CD4-positive, alpha-beta T cell (primary cell): ENCODE measurements at places on chromosomes 2 and 18.

- no peaks in the 10 kb centered on the region for H3K36me3 ChIP-seq
- DNase-seq = no peak
- H3K4me3 ChIP-seq = no peak overlapping the region
- H3K4me1 ChIP-seq = no peaks in the 10 kb centered on the region
- no peaks in the 10 kb centered on the region for H3K27me3 ChIP-seq
Measured at GRCh38 chr18:68940039-68940438, 142.2 kb downstream of the CCDC102B start.

DNA sequence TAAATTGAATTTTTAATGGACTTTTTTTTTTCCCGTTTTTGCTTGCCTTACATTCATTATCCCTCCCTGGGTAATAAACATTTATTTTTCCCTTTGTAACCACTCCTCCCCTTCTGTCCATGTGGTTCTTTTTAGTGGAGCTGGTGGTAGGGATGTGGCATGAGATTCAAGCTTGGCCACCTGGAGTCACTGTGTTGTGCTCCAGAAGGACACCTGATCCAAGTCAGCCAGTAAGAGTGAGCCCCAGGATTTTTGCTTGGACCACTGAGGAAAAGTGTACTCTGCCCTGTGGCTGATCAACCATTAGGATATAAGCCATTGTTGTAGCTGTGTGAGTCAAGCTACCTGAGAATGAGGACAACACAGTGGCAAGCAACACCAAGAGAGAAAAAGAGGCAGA lies 11.1 kb upstream of the ACTR3 start:
- peaks cover 21% of the 10 kb centered on the region for H3K4me1 ChIP-seq
- H3K27ac ChIP-seq = no peak overlapping the region
- no peaks in the 10 kb centered on the region for H3K27me3 ChIP-seq

DNA sequence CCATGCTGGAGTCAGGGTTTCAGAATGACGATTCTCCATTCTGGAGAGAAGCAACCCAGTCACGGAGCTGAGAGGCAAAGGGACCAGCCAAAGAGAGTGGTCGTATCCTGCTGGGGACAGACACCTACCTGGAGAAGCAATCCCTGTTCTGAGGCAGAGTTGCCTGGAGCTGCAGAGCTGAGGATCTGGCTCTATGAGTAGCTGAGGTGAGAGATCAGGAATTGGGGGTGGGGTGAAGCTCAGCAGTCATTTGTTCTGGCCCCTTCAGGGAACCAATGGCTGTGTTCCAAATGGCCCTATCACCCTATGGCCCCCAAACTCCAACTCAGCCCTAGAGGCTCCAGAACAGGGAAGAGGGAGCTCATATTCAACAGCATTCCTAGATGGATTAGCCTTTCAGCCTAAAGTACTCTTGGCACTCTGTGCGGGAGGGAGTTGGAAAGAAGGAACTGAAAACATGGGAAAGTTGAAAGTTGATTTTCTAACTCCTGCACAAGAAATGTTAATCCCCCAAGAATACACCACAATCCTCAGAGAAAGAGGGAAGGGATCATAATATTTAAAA lies 3.3 kb upstream of the ATRAID start:
- no peaks in the 10 kb centered on the region for H3K27me3 ChIP-seq
- H3K27ac ChIP-seq = no peak overlapping the region
- H3K4me1 ChIP-seq = peaks cover 27% of the 10 kb centered on the region

DNA sequence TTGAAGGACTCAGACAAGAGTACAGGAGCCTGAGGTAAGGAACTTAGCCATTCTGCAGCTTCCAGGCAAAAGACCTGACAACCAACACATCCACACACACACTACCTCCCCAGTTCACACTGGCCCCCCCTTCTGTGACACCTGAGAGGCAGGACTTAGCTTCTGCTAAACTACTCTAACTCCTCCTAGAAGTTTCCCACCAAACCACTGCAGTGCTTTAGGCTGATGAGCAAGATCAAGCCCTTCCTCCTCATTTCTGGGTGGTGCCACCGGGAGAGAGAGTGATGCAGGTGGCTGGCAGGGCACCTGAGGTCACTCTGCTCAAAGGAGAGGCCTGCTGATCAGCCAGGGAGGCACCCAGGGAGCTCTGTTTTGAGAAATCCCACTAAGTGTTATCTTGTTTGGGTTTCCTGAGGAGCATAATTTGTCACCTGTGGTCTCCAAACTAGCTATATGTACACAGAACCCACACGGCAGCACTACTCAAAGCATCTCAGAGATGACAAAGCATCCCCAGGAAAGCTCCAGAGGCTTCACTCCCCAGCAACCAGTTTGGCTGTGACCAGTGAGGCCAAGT lies 188.4 kb downstream of the MYO5B start:
- no peaks in the 10 kb centered on the region for H3K36me3 ChIP-seq
- DNase-seq = no peak
- H3K27me3 ChIP-seq = no peaks in the 10 kb centered on the region
- no peaks in the 10 kb centered on the region for H3K4me1 ChIP-seq

GRCh38 chr2:75551434-75551833 lies 9.3 kb downstream of the EVA1A start:
- no peak overlapping the region for H3K4me3 ChIP-seq
- no peaks in the 10 kb centered on the region for H3K27me3 ChIP-seq
- no peak overlapping the region for H3K27ac ChIP-seq
- DNase-seq = no peak

DNA sequence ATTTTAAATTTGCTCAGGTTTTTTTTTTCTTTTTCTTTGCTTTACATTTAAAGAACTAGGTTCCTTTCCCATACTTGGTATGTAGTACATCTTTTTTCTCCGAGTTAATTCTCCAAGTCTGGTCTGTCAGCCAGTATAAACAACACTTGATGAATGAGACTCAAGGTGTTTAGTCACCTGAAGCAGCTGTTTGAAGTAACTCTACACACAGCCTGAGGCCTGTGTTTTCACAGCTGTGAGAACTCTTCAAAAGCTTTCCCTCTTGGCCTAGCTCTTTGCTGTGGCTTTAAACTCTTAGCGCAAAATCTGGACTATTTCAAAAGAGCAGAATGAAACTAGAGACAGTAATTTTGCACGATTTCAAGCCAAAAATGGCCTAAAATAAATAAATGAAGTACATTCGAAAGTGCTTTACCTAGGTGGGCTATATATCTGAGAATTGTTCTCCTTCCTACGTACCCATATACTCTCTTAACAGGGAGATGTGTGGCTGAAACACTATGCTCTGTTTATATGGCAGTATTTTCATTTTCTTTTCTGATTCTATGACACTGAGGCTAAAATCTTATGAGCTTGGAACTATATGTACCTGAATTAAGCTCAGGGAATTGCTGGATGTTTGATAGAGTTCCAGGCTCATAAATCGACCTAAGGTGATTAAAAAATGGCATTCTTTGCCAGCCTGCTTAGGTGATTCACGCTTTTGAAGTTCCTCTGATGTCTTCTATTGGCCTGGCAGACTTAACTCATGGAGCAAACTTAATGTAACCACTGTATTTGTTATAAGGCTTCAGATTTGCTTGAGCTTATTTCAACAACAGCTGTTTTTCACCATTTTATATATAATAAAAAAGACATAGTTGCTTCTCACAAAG lies 1044.1 kb upstream of the ZEB2 start:
- no peaks in the 10 kb centered on the region for H3K27me3 ChIP-seq
- no peaks in the 10 kb centered on the region for H3K4me1 ChIP-seq
- H3K4me3 ChIP-seq = no peak overlapping the region

DNA sequence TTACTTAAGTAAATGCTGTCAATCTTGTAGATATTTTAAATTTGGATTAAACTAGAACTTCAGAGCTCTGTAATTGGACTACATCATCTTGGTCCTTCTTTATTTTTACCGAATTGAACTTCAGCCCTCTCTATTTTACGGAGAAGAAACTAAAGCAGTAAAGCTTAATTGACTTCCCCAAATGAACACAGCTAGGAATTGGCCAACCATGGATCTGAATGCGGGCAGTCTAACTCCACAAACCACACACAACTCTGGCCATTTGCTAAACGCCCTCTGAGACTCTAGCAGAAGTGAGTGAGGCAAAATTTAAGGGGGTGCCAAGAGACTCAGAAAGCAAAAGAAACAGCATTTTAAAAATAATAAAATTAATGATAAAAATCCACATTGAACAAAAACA lies 86.3 kb upstream of the KCTD1 start:
- H3K36me3 ChIP-seq = no peaks in the 10 kb centered on the region
- no peaks in the 10 kb centered on the region for H3K27me3 ChIP-seq
- H3K4me3 ChIP-seq = no peak overlapping the region
- H3K27ac ChIP-seq = no peak overlapping the region

- no peaks in the 10 kb centered on the region for H3K36me3 ChIP-seq
- H3K27ac ChIP-seq = no peak overlapping the region
- H3K4me3 ChIP-seq = no peak overlapping the region
- no peaks in the 10 kb centered on the region for H3K4me1 ChIP-seq
- no peaks in the 10 kb centered on the region for H3K27me3 ChIP-seq
Measured at GRCh38 chr2:217993138-217993537, 9.7 kb downstream of the TNS1 start.

DNA sequence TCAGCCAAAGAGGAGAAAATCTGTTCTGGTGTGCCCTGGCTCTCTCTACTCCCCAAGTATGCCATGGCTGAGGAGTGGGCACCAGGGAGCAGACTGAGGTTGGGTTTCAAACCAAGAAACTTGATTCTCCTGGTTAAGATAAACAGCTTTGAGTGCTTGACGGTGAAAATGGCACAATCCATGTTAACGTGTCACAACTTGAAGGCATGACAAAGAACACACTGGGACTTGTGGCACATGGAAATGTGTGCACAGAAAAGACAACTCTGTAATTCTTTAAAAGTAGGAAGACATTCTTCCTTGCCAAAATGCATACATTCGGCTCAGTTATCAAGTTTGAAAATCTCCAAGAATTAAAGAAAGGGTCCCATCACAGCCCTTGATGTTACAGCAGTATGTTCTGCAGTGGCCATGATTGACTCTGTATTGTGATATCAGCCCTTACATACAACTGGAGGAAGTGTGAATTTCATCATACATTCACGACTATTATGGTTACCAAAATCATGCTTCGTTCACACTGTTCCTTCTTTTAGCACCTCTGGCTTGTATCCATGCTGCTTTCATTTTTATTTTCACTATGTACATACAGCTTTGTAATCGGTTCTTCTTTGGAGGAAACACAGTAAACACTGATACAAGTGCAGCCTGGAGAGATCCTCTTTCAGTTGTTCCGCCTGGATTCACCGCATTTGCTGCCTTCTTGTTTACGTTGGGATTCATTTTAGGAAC lies 15.6 kb upstream of the ACTG2 start:
- H3K4me1 ChIP-seq = no peaks in the 10 kb centered on the region
- DNase-seq = peak; percentile 18
- no peak overlapping the region for H3K27ac ChIP-seq
- no peaks in the 10 kb centered on the region for H3K27me3 ChIP-seq
- H3K4me3 ChIP-seq = no peak overlapping the region
- H3K36me3 ChIP-seq = no peaks in the 10 kb centered on the region

GRCh38 chr2:206615417-206616089 lies 26.7 kb upstream of the FAM237A start:
- no peak overlapping the region for H3K4me3 ChIP-seq
- H3K36me3 ChIP-seq = no peaks in the 10 kb centered on the region
- H3K27me3 ChIP-seq = no peaks in the 10 kb centered on the region
- H3K4me1 ChIP-seq = no peaks in the 10 kb centered on the region
- H3K27ac ChIP-seq = no peak overlapping the region

- H3K36me3 ChIP-seq = no peaks in the 10 kb centered on the region
- no peaks in the 10 kb centered on the region for H3K27me3 ChIP-seq
- no peaks in the 10 kb centered on the region for H3K4me1 ChIP-seq
- DNase-seq = no peak
Measured at GRCh38 chr18:39994498-39994897, 1960.5 kb upstream of the PIK3C3 start.

- no peaks in the 10 kb centered on the region for H3K4me1 ChIP-seq
- H3K27me3 ChIP-seq = no peaks in the 10 kb centered on the region
- DNase-seq = peak; percentile 67
- H3K4me3 ChIP-seq = no peak overlapping the region
Measured at GRCh38 chr2:147331790-147332419, 512.9 kb upstream of the ACVR2A start.

GRCh38 chr2:156890529-156891148 lies 366.9 kb upstream of the GALNT5 start:
- no peaks in the 10 kb centered on the region for H3K36me3 ChIP-seq
- no peaks in the 10 kb centered on the region for H3K4me1 ChIP-seq
- H3K27ac ChIP-seq = no peak overlapping the region
- H3K27me3 ChIP-seq = no peaks in the 10 kb centered on the region
- H3K4me3 ChIP-seq = no peak overlapping the region

DNA sequence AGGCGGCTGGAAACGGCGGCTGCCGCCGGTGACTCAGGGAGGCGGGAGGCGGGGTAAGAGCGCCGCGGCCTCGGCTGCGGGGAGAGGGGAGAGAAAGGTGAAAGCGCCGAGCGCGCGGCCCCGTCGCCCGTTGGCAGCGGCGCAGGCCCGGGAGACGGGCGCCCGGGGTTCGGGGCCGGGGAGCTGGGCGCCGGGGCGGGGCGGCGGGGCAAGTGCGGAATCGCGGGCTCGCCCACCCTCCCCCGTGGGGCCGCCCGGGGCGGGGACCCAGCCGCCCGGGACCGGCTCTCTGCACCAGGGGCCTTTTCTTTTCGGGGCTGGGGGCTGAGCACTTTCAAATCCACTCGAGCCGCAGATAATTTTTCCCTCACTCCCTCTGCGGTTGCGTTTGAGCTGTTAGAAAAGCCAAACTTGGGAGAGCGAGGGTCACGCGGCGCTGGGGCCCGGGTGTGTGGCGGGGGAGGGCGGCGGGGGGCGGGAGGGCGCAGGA lies 266 bp downstream of the KDM3A start:
- H3K27ac ChIP-seq = peak overlapping the region; percentile 94
- DNase-seq = no peak
- peak overlapping the region; percentile 87 for H3K4me3 ChIP-seq
- peaks cover 34% of the 10 kb centered on the region for H3K36me3 ChIP-seq
- peaks cover 38% of the 10 kb centered on the region for H3K4me1 ChIP-seq
- H3K27me3 ChIP-seq = no peaks in the 10 kb centered on the region

DNA sequence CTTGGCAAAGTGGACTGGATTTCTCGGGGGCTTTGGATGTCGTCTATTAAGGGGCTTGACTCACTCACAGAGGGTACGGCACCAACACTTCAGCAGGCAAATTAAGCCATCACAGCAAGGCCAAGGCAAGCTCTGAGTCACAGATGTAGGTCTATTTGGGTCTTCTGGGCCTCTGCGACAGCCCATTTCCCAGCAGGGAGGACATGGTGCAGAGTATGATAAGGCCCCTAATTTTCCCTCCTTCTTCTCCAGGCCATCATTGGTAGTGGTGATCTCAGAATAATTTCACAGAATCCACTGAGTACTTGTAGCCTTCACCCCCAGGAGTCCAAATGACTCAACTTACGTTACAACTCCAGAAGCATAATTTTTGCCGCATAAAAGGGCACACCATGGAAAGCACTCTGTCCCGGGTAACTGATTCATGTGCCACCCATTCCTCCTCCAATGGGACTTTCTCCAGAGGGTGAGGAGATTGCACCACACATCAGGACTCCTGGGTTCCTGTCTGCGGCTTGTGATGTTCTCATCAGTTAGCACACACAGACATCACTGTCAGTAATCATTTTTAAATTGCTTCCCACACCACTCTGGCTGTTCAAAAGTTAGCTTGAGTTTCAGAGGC lies 164.9 kb downstream of the TXNL1 start:
- no peak overlapping the region for H3K4me3 ChIP-seq
- DNase-seq = no peak
- H3K36me3 ChIP-seq = no peaks in the 10 kb centered on the region
- no peaks in the 10 kb centered on the region for H3K4me1 ChIP-seq
- H3K27ac ChIP-seq = no peak overlapping the region
